ENCODE measurements at places on chromosomes 13 and 19. TPM values are rescaled to one million over a fixed set of nuclear protein-coding genes. Genes with fewer than 3 reads are reported as not detected.
A peak's percentile ranks its signal among the peaks of the same experiment; 100 is the strongest.

DNA sequence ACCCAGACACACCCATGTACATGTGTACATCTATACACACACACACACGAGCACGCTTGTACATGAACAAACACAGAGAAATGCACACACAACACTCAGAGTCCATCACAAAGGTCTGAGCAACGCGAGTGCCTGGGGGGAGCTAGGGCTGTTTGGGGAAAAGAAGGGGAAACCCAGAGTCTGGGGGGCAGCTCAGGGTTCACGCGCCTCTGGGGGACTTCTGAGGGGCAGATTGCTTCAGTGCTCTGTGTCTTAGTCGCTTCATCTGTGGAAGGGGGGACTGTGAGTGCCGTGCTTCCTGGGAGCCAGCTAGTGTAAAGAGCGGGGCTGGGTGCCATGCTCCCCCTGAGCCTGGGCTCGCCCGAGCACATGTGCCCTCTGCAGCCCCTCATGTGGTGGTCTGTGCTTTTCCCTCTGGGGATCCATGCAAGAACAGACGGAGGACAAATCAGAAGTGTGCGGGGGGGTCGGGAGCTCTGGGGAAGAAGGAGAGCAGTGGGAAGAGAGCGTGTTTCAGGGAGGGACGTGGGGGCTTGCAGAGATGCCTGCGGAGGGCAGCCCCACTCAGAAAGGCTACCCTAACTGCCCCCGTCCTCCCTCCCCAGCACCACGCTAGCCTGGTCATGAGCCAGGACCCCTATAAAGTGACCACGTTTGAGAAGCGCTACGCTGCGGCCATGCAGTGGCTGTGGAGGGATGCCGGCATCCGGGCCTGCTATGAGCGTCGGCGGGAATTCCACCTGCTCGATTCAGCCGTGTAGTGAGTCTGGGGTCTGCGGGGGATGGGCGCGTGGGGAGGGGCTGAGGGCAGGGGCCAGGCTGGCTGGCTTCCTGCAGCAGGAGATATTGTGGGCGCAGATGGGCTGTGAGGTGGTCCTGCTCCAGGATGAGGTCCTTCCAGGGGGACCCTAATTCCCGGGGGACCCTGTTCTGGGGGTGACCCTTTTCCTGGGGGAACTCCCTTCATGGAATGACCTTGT is 14.0 kb downstream of the GNA15 start:
- DNase-seq: no peak

GRCh38 chr19:21593008-21593481 is 87.6 kb downstream of the ZNF429 start:
- no peak for DNase-seq

DNA sequence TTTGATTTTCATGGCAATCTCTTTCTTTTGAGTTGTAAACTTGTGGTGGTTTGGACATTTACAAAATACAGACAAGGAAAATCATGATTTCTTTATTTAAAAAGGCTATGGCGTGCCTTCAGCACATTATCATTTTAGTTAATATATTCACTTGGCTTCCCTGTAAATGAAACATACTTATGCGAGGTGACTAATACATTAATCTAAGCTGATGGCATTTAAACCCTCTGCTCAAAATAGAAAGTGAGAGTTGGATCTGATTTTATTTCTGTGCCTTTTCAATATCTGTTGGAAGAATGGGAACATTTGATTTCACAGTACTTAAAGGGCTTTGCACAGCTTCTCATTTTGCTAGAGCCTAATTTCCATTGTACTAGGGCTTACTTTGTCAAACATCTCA is 289.8 kb downstream of the MTUS2 start:
- no peak for DNase-seq

Gene KLK3
- not detected for total RNA-seq

DNA sequence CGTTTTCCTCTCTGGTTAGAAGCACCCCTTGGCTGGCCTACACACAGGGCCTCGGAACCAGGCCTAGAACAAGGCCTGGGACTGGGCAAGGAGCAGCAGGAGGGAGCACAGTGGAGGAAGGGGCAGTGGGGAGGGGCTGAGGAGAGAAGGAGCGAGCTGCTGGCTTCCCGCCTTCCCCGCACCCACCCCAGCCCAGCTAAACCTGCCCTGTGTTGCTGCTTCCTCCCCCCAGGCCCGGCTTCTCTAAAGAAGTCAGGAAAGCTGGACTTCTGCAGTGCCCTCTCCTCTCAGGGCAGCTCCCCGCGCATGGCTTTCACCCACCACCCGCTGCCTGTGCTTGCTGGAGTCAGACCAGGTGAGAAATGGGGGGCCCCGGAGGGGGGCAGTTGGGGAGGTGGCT is 24.3 kb downstream of the LYL1 start:
- DNase-seq: no peak

Gene ADAT3
- total RNA-seq: 1.0 TPM

DNA sequence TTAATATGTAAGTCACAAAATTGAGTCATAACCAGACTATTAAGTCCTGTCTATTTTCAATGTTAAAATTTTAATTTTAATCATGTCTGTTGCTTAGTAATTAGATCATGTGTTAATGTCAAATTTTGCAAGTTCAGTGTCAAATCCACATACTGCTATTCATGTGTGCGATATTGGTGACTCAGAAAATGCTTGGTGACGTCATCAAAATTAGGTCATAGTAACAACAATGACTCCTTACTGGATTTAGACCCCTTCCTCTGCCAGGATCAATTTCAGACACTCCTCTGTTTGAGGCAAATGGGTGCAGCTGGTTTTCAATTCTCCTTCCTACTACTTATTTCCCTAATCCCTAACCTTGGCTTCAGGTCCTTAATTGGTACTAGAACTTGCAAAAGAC is 1394.3 kb upstream of the SLC10A2 start:
- DNase-seq: no peak

- DNase-seq: no peak
Measured at GRCh38 chr13:46134961-46135522, 30.2 kb upstream of the CPB2 start.

Gene IGFL2
- not detected for total RNA-seq

Gene CD79A
- total RNA-seq: not detected

- DNase-seq: no peak
Measured at GRCh38 chr13:108267347-108267746, 2.2 kb upstream of the TNFSF13B start.

Gene ASF1B
- total RNA-seq: 0.57 TPM

Gene MEIOSIN
- not detected for total RNA-seq

Gene DCUN1D2
- 154 TPM for total RNA-seq

Gene RYR1
- total RNA-seq: 0.78 TPM

- DNase-seq: no peak
Measured at GRCh38 chr19:18871543-18871942, 24.4 kb downstream of the CERS1 start.

Gene DMKN
- total RNA-seq: 13.4 TPM

Gene MCEMP1
- 0.18 TPM for total RNA-seq

DNA sequence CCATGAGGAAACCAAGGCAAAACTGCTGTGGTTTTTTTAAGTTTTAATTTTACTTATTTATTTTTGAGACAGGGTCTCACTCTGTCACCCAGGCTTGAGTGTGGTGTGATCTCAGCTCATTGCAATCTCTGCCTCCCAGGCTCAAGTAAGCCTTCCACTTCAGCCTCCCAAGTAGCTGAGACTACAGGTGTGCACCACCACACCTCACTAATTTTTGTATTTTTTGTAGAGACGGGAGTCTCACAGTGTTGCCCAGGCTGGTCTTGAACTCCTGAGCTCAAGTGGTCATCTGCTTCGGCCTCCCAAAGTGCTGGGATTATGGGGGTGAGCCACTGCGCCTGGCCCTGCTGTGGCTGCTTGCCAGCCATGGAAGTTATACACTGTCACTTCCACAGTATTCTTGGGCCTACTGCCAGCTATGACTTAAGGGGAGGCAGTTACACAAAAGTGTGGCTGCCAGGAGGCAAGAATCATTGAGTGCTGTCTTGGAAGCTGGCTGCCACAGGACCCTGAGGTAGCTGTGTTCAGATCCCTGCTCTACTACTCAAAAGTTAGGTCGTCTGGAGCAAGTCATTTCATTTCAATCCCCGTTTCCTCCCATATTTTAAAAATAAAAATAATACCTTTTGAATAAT is 12.7 kb downstream of the FARP1 start:
- peak; percentile 19 for DNase-seq

DNA sequence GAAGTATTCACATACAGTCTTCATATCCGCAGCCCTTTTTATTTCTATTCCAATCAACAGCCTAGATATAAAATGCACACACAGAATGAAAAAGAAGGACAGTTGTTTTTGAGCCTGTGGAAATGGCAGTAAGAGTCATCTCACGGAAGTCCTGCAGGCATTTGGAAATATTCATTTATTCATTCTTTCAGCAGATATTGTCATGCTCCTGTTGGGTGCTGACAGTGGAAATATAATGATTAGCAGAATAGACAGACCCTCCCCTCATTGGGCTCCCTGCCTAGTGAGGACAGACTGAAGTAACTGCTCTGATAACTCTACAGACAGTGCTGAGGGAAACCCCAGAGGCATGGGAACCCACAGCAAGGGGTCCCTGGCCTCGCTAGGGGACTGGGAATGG is 392.3 kb downstream of the FOXO1 start:
- no peak for DNase-seq

DNA sequence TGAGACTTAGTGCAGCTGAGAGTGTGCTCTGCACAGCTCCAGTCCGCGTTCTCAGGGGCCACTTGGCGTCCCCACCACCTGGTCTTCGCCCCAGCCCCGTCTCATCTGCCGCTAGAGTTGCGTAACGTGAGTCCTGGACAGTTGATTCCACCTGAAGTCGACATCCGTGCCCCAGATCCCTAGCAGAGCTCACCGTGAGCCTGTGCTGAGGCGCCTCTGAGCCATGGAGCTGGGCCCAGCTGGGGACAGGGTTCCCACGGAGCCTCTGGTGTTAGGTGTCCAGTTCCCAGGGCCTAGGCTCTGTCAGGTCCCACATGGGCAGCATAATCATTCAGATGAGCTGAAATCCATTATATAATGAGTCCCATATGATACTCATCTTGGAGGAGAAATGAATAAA is 147.1 kb upstream of the SOX1 start:
- DNase-seq: no peak

Gene TEX101
- total RNA-seq: not detected

DNA sequence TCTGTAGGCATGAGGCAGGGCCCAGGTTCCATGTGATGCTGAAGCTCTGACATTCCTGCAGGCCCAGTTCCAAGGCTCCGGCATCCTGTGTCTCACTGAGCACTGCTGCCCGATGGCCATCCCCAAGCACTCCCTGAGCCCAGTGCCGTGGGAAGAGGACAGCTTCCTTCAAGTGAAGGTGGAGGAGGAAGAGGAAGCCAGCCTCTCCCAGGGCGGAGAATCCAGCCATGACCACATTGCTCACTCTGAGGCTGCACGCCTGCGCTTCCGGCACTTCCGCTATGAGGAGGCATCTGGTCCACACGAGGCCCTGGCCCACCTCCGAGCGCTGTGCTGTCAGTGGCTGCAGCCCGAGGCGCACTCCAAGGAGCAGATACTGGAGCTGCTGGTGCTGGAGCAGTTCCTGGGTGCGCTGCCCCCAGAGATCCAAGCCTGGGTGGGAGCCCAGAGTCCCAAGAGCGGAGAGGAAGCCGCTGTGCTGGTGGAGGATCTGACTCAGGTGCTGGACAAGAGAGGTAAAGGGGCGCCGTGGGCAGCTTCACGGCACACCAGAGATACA is 8.0 kb downstream of the ZSCAN22 start:
- DNase-seq: no peak

Gene ZNF284
- 1.2 TPM for total RNA-seq

Data from heart right ventricle (tissue), 16 donors.